ENCODE measurements at places on chromosomes 6 and 20.

DNA sequence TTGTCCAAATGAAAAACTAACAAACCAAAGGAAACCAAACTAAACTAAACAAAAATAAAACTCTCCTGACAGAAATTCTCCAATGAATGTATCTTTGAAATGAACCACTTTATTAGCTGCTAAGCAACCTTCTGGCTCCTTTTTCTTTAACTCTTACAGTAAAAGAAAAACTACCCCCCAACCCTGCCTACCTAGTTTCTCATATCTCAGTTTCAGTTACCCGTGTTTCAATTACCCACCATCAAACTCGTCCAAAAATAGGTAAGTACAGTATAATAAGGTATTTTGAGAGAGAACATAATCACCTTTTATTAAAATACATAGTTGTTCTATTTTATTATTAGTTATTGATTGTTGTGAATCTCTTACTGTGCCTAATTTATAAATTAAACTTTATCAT, 177.4 kb upstream of the THEMIS start:
- DNase-seq = no peak

- DNase-seq = no peak
Observed at GRCh38 chr6:157603314-157603940, 219.6 kb upstream of the SNX9 start.

DNA sequence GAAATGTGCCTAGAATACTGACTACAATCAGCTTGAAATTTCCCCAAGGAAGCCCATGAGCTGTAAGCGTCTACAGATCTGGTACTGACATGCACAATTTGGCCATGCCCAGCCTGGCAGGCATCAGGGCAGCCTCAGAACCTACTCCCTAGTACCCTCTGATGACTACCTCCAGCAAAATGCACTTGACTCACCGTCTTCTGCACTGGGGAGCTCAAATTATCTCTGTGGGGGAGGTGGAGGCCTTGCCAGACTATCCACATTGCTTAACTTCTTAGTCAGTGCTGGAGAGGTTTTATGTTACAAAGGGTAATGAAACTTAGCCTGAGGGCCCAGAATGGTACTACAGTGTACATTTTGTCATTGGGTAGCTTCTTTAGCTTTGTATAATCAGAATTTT, 126.0 kb upstream of the ADGRF1 start:
- DNase-seq = no peak

DNA sequence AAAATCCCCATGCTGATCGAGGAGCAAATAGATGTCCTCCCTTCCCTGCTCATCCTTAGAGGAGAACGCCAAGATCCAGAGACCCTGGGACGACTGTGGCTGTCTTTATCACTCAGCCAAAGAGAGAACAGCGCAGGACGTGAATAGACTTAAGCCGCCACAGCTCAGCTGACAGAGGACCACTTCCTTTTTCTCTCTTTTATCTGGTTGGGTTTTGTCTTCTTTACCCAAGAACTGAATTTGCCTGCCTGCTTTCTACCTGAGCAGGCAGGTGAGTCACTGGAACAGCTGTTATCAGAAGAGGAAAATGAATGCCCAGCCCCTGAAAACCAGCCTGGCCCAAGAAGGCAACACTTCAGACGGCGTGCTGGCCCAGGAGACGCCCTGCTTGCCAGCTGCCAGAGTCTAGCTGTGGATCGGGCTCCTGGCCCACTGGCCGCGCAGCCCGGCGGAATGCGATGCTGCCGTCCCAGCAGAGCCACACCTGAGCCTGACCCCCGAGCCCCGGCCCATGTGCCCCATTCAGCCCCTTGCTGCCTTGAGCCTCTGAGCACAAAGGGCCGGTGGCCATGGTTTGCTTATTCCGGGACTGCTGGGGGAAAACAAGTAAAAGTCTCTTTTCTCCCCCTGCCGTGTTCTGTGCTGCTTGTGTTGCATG, 82.1 kb downstream of the TCP11 start:
- no peak for DNase-seq
